GM06990 (cell line): ENCODE measurements at places on chromosomes 2 and 18.

GRCh38 chr2:73818296-73818695 lies 10.5 kb upstream of the STAMBP start:
- no peak for DNase-seq

- DNase-seq: no peak
These were observed 126.7 kb upstream of the ARL4C start for GRCh38 chr2:234623521-234623991.

- no peak for DNase-seq
These were observed 2.7 kb downstream of the NARS1 start for GRCh38 chr18:57618910-57619309.

DNA sequence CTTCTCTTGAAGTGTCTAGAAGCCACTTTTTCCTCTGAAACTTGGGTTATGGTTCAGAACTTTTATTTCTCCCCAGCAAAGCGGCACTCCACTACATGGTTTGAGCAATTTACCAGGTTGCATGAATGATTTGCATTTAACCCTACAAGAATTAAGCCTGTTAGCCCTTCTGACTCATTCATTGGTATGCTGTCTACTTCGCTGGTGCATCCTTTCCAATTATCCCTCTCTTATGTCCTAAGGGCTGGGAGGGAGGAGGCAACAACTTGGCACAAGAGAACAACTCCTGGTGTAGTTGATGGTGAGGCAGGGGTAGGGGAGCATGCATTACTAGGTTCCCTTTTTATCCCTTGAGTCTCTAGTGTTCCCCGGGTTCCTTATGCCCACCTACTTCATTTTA lies 293.4 kb upstream of the MEX3C start:
- no peak for DNase-seq

GRCh38 chr18:62862466-62862865 lies 147.1 kb downstream of the PHLPP1 start:
- DNase-seq: no peak

- peak; percentile 60 for DNase-seq
These were observed 1.2 kb downstream of the ANKMY1 start for GRCh38 chr2:240556553-240557100.

DNA sequence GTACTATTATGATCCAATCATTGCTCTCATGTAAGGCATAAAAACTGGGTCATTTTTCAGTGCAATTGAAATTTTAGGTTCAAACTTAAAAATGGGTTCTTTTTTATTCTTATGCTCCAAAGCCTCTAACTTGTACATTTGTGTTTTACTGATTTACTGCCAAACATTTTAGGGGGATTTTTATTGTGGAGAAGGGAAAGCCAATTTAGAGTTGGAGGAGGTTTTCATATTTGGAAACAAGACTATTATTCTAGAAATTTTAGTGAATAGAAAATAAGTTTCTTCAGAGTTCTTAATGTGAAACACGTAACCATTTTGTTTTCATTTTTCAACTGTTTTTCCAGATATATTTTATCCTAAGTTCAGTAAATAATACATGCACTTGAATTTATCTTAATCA lies 138.6 kb downstream of the DOCK10 start:
- no peak for DNase-seq

DNA sequence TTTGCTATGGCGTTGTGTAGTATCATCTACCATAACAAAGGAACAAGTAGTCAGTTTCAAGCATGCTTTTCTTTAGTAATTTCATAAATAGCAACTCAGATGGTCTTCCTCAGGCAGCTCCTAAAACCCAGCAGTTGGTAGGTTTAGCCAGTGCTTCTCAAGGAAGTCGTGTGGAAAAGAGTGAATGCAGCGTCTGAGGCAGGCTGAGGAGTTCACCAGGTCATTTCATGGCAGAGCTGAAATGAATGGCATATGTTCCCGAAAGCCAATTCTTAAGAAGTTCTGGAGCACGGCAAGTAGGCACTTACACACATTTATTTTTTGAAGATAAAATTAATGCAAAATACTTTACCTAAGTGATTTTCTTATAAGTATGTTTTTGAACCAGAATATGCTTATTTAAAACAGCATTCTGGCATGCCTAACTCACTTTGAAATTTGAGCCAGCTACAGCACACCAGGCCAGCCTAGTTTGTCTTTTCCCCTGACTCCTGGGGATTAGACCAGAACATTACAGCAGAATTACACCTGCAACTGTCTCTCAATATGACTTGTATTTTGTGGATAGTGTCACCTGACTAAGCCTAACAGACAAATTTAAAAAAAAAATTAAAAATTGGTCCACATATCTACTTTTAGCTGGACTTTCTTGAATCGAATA lies 62.2 kb downstream of the OSBPL6 start:
- no peak for DNase-seq

- DNase-seq: no peak
These were observed 159.0 kb downstream of the TMX3 start for GRCh38 chr18:68555879-68556301.

GRCh38 chr18:22337833-22338232 lies 79.9 kb downstream of the CTAGE1 start:
- DNase-seq: no peak

- no peak for DNase-seq
These were observed 34.7 kb downstream of the NAPG start for GRCh38 chr18:10560452-10561045.

- no peak for DNase-seq
These were observed 16.7 kb upstream of the DTNB start for GRCh38 chr2:25690058-25690457.

DNA sequence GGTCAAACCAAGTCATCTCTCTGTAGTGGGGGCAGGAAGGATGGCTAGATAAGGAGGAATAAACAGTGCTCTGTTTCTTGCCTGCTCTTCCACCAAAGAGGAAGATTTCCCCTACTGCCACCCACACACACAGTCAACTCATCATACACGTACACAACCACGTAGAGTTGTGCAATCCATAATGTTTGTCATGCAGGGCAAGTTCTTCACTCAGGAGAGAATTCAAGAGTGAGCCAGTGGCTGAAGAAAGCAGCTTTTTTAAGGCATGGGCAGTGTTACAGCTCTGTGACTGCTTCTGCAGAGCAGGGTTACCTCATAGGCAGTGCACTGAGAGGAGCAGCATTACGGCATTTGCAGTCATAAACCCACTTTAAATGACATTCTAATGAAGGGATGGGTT lies 283.0 kb downstream of the RND3 start:
- no peak for DNase-seq

DNA sequence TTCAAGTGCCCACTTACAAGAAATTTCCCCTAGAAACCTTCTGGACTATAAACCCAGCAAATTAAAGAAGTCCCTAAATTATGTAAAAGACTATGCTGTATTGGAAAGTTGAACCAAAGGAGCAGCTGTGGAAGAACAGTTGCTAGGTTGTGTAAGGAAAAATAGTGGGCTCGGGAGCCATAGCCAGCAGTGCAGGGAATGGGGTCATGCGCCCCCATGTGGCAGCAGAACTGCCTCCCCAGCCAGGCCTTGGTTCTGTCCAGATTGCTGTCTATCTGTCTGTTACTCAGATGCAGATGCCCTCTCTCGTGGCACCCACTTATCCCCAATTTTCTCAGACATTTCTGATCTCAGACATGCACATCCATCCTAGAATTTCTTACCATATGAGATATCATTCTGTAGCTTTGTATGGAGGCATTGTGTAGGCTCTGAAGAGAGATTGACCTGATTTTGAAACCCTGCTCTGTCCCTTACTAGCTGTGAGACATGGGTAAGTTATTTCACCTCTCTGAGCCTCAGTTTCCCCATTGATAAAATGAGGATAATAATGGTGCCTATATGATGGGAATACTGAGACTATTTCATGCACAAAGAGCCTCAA lies 258.3 kb downstream of the SS18 start:
- DNase-seq: no peak

DNA sequence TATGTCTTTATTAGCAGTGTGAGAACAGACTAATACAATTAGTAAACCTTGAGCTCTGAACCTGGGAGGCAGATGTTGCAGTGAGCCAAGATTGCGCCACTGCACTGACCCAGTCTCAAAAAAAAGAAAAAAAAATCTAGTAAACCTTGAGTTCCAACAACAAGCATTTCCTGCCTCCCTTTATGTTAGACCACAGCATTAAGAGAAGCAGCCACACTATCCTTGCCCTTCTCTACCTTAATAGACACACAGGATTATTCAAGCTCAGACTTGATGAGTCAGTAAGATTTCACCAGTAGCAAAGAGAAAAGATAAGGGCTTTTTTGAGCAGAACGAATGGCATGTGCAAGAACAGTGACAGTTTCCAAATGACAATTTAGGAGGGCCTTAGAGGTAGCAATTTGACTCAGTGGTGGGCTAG lies 18.0 kb upstream of the GLS start:
- no peak for DNase-seq

GRCh38 chr2:197278799-197279763 lies 31.5 kb downstream of the ANKRD44 start:
- no peak for DNase-seq

DNA sequence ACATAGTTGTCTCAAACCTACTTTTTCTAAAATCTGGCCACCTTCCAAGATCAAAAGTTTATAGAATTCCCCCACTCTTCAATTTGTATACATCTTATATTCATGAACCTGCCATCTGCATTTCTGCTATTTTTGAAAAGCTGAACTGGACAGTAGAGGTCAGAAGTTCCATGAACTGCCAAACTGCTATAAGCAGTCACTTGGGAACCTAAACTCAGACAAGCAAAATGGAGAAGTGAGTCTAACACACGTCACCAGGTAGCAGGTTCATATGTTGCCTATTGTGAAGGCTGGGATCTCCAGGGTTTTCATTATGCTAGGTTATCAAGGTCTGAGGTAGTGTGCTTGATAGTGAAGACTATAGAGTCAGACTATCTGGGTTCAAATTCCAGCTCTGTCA lies 2.0 kb upstream of the MYO1B start:
- no peak for DNase-seq

GRCh38 chr2:69583321-69583833 lies 60.2 kb downstream of the AAK1 start:
- DNase-seq: no peak

DNA sequence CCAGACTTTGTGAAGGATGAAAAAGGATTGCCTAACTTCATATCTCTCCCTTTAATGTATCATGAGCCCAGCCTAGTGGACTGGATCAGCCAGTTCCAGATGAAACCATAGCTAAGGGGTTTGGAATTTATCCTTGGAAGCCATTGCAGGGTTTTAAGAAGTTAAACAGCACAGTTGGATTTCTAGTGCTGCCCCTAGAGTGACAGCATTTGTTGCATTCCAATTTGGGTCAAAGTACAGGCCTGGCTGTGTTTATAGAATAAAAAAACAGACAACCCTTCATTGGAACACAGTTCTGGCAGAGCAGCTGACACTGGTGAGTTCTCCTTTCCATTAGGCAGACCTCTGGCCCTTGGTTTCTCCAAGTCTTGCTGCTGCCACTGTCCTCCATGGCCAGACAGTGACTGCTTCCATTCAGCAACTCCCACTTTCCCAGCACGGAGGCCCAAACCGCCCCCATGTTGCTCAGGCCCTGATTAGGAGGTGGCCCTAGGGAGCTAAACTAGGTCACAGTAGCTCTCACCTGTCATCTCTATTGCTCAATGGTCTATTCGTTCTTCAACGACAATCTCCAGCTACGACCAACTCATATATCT lies 8.0 kb downstream of the GPR39 start:
- no peak for DNase-seq

- DNase-seq: no peak
These were observed 9.1 kb downstream of the MARCHF4 start for GRCh38 chr2:216363221-216363620.

GRCh38 chr18:2108591-2108990 lies 462.7 kb downstream of the METTL4 start:
- DNase-seq: no peak

DNA sequence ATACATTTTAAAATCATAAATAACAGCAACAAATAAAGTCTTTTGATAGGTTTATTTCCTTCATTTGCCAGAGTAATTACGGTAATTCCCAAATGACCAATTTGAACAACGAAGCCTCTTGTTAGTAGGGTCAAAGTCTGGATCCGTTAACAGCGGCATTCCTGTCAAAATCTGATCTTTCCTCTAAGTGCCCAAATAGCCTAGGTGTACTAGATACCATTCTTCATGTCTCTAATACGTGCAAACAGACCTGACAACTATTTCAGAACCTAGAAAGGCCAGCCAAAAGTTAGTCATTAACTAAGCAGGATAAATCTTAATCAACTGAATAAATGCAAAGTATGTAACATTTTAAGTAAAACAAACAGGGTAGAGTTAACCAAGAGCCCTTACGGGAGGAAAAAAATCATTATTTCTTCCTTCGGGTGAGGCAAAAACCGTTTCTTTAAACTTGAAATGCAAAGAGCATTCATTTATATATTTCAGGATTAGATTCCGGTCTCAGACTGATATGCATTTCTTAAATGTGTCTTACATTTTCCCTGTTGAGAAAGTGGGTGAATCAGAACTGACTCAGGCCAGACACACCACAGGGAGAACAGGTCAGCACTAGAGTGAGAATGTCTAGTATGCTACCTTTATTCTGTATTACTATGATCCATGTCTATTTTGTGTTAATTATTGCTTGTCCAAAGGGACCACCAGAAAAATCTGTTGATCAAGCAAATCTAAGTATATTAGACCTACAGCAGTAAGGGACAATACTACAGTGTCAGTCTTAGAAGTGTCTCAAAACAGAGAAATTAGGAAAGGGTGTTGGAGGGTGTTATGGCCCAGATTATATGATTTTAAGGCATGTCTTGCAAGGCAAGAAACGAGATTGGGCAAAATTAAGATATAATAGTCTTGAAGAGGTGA lies 141.5 kb upstream of the NDUFV2 start:
- DNase-seq: no peak

DNA sequence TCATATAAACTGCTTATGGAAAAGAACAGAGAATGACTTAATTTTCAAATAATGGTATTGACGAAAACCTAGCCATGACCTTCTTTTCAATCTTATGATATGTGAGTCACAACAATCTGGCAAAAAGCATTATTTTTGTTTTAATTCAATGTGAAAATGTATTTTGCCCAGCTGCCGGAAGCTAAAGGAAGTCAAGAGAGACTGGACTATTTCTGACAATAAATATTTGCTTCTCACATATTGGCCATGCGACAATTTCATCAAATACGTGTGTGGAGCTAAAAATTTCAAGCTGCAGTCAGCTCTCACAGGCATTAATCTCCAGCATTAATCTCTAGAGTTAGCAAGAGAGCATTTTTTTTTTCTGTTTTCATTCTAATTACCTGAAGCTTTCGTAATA lies 881.0 kb downstream of the CPS1 start:
- DNase-seq: no peak

DNA sequence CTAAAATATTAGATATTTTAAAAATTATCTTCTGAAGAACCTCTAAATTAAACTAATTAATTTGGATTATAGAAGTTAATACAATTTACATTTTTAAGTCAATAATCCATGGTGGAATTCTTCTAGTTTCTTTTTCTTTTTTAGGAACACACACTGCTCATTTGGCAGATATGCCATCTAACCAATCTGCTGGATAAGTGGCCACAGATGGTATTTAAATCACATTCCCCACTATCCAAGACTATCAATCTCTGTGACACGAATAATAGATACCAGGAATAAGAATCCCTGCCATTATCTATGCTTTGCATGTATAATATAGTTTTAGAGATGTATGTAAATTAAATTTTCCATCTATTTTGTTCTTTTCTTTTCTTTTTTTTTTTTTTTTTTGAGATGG lies 58.5 kb downstream of the CABYR start:
- no peak for DNase-seq

- DNase-seq: no peak
These were observed 140.4 kb upstream of the APCDD1 start for GRCh38 chr18:10314066-10314465.
